Endodermal cell (in vitro differentiated cells): ENCODE measurements at places on chromosomes 2 and 18. TPM values are rescaled to one million over a fixed set of nuclear protein-coding genes. Genes with fewer than 3 reads are reported as not detected.
A peak's percentile ranks its signal among the peaks of the same experiment; 100 is the strongest.

The PLA2R1 gene
- 1.8 and 2.2 TPM in 2 replicates for total RNA-seq

DNA sequence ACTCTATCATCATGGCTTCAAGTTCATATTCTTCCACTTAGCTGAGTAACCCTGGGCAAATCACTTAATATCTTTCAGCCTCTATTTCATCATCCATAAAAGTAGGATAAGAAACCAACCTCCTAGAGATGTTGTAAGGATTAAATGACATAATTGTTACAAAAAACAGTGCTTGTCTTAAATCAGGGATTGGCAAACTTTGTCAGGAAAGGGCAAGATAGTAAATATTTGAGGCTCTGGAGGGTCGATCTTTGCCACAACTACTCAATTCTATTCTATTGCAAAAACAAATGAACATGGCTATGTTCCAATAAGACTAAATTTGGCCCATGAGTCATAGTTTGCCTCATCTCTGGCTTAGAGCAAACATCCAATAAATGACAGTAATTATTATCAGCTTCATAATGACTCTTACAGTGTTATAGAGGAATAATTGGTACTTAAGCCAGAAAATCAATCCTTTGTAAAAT is 184.7 kb downstream of the SATB2 start:
- no peak overlapping the region for H3K27ac ChIP-seq
- H3K36me3 ChIP-seq, result no peaks in the 10 kb centered on the region
- DNase-seq, result no peak
- H3K27me3 ChIP-seq, result no peaks in the 10 kb centered on the region
- H3K4me1 ChIP-seq, result no peaks in the 10 kb centered on the region

DNA sequence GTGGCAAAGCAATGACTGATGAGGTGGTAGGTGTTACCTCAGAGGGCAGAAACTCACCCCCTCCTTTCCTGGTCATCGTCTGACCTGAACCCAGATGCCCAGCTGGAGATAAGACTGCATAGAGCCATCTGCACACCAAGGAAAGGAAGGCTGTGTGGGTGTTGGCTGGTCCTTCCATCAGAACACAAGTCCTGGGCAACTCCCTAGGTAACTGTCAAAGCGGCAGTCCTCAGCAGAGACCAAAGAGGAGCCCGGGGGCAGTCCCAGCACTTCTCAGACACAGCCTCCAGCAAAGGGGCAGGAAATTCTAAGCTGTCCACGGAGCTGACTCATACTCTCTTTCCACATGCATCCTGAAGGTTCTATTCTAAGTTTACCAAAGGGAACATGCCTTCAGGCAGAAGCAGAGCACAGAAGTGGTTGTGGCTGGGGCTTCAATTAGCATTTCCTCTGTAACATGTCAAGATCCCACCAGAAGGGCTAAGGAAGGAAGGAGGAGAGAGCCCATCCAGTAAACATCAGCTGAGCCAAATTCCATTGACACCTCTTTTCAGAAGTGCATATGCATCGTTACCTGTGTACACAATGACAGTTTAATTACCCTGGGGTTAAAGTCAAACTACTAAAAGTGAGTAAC is 54.7 kb downstream of the SPRED2 start:
- peak overlapping the region; percentile 9 for H3K4me3 ChIP-seq
- peak; percentile 64 for DNase-seq
- H3K27ac ChIP-seq, result no peak overlapping the region
- peaks cover 38% of the 10 kb centered on the region for H3K4me1 ChIP-seq
- H3K36me3 ChIP-seq, result peaks cover 52% of the 10 kb centered on the region
- H3K27me3 ChIP-seq, result no peaks in the 10 kb centered on the region

The DSG4 gene
- total RNA-seq, result not detected in 2 replicates

The AMER3 gene
- 1.2 and 2.3 TPM in 2 replicates for total RNA-seq

DNA sequence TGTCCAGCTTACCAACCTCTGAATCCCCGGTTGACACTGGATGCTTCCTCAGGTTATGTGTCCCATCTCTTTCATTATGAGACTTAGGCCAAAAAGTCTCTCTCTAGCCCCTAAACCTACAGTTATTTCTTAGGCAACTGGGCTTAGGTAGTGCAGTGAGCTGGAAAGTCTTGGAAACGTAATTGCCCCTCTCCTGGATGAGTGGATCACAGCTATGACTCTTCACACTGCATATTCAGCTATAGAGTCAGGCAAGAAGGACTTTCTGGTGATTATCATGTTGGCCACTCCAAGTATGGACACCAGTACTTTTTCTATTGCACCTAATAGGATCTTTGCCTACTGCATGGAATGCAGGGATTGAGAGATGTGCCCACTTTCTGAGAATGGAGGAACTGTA is 458.3 kb upstream of the CELF4 start:
- DNase-seq, result no peak
- no peak overlapping the region for H3K4me3 ChIP-seq
- H3K4me1 ChIP-seq, result peaks cover 5% of the 10 kb centered on the region
- H3K27ac ChIP-seq, result no peak overlapping the region
- H3K27me3 ChIP-seq, result no peaks in the 10 kb centered on the region

- H3K4me1 ChIP-seq, result no peaks in the 10 kb centered on the region
- H3K36me3 ChIP-seq, result peaks cover 100% of the 10 kb centered on the region
- H3K4me3 ChIP-seq, result no peak overlapping the region
- H3K27me3 ChIP-seq, result no peaks in the 10 kb centered on the region
- no peak for DNase-seq
Observed at GRCh38 chr2:11624893-11625292, 45.1 kb downstream of the NTSR2 start.

The CD302 gene
- total RNA-seq, result 2.3 to 2.7 TPM (median 2.7 TPM) in 3 replicates

DNA sequence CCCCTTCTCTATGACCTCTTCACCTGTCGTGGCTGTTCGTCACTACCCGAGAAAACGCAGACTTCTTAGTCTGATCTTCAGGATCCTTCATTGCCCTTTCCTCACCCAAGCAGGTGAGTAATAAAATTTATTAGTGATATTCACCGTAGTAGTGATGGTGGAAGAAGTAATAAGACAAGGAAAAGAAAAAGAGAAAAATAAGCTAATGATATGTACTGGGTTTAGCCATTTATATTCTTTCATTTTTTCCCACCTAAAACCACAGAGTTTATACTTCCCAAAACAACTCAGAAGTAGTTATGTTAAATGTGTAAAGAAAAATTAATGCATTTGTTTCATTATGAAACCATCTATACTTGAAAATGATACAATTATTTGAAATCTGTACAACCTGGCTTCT is 19.7 kb downstream of the GYPC start:
- no peak overlapping the region for H3K27ac ChIP-seq
- DNase-seq, result no peak

The CIB4 gene
- not detected in 3 replicates for total RNA-seq

DNA sequence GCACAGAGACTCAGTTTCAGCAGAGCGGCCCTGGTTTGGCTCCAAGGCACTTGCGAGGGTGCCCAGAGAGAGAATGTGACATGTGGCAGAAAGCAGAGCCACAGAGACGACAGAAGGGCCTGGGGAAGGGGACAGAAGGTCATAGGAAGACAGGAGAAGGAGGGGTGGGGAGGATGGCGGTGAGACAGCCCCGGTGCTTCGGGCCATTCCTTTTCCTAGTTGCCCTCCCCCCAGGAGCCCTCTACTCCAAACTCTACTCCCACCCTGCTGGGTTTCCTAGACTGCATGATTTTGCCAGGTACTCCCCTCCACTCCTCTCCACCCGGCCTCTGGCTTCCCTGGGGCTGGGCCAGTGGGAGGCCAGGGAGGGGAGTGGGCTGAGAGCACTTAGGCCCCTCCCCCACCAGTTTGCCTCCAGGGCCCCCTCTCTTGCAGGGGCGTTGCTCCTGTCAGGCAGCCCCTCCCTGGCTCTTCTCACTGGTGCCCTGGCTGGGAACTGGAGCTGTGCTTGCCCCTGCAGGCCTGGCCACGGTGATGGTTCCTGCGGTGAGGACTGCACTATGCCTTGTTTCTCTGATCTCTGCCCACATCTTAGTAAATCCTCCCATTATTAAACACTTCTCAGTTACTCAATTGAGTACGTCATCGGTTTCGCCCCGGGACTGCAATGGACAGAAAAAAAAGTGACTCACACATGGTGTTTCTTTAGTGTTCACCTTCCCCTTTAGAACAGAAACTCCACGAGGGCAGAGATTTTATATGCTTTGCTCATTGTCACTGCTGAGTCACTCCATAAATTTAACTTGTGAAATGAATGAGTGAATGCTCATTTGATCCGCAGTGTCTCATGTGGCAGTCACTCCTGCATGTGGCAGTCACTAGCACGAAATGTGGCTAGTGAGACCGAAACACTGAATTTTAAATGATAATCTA is 58.7 kb upstream of the SP3 start:
- DNase-seq, result peak; percentile 86
- H3K4me1 ChIP-seq, result peaks cover 19% of the 10 kb centered on the region
- no peaks in the 10 kb centered on the region for H3K27me3 ChIP-seq
- H3K4me3 ChIP-seq, result peak overlapping the region; percentile 6

GRCh38 chr2:214075456-214075855 is 335.4 kb upstream of the VWC2L start:
- H3K4me3 ChIP-seq, result no peak overlapping the region
- DNase-seq, result no peak
- H3K27me3 ChIP-seq, result no peaks in the 10 kb centered on the region
- H3K4me1 ChIP-seq, result no peaks in the 10 kb centered on the region

The MTLN gene
- total RNA-seq, result 26.5 to 35.5 TPM (median 28.2 TPM) in 3 replicates

The GPR55 gene
- 5.6 and 7.5 TPM in 2 replicates for total RNA-seq

GRCh38 chr2:233832414-233832813 is 21.9 kb downstream of the HJURP start:
- no peaks in the 10 kb centered on the region for H3K27me3 ChIP-seq
- H3K36me3 ChIP-seq, result peaks cover 24% of the 10 kb centered on the region
- H3K4me3 ChIP-seq, result no peak overlapping the region
- DNase-seq, result no peak
- no peak overlapping the region for H3K27ac ChIP-seq

The CYRIA gene
- 1.4 and 2.5 TPM in 2 replicates for total RNA-seq

The TBR1 gene
- total RNA-seq, result 1.2 to 5.7 TPM (median 2.0 TPM) in 3 replicates

GRCh38 chr2:153299809-153300208 is 178.8 kb downstream of the RPRM start:
- no peak overlapping the region for H3K27ac ChIP-seq
- H3K27me3 ChIP-seq, result no peaks in the 10 kb centered on the region
- no peaks in the 10 kb centered on the region for H3K4me1 ChIP-seq
- DNase-seq, result no peak
- no peak overlapping the region for H3K4me3 ChIP-seq
- no peaks in the 10 kb centered on the region for H3K36me3 ChIP-seq

- H3K36me3 ChIP-seq, result no peaks in the 10 kb centered on the region
- H3K4me1 ChIP-seq, result no peaks in the 10 kb centered on the region
- H3K27me3 ChIP-seq, result peaks cover 53% of the 10 kb centered on the region
- no peak overlapping the region for H3K27ac ChIP-seq
- no peak overlapping the region for H3K4me3 ChIP-seq
- no peak for DNase-seq
Observed at GRCh38 chr2:72933646-72934151, 16.4 kb downstream of the EMX1 start.

GRCh38 chr2:210568108-210568507 is 11.7 kb downstream of the CPS1 start:
- no peaks in the 10 kb centered on the region for H3K36me3 ChIP-seq
- DNase-seq, result no peak
- no peak overlapping the region for H3K4me3 ChIP-seq
- peaks cover 14% of the 10 kb centered on the region for H3K27me3 ChIP-seq
- H3K27ac ChIP-seq, result no peak overlapping the region

The DPP10 gene
- 17.3 to 21.3 TPM (median 19.2 TPM) in 3 replicates for total RNA-seq

DNA sequence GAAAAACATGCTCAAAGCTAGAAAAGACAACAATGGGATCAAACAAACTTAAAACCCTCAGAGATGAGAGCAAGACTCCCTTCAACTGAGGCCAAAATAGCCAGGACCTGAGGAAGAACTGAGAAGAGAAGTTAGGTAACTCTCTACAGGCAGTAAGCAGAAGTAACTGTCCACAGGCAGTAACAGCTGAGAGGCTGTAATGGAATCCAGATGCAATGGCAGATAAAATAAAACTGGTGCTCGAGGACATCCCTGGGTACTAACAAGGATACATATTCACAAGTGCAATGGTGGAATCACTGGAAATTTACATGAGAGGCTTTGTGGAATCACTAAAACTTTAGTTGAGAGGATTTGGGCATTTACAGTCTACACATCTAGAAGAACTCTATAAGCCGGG is 30.4 kb upstream of the C2orf66 start:
- no peaks in the 10 kb centered on the region for H3K27me3 ChIP-seq
- H3K36me3 ChIP-seq, result peaks cover 90% of the 10 kb centered on the region
- H3K4me3 ChIP-seq, result no peak overlapping the region
- no peaks in the 10 kb centered on the region for H3K4me1 ChIP-seq

The ASXL3 gene
- 0.29 to 0.71 TPM (median 0.45 TPM) in 3 replicates for total RNA-seq

DNA sequence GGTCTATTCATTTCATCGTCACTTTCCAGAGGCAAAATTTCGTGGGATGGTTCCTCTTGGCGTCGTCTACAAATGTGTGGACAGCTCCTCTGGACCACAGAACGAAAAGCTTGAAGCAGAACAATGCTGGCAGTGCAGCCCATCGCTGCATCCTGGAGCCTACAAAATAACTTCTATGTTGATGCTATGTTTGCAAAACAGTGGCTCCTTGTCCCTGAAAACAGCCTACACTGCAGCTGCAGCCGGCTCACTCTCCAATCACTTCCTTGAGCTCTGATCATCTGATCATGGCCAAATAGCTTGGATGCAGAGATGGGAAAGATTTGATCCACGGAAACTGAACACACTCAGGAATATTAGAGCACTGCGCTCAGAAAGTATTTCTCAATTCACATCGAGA is 60.0 kb downstream of the DOCK10 start:
- no peak overlapping the region for H3K27ac ChIP-seq
- DNase-seq, result no peak
- H3K27me3 ChIP-seq, result no peaks in the 10 kb centered on the region
- H3K36me3 ChIP-seq, result no peaks in the 10 kb centered on the region
- H3K4me3 ChIP-seq, result no peak overlapping the region

- H3K36me3 ChIP-seq, result no peaks in the 10 kb centered on the region
- H3K4me3 ChIP-seq, result no peak overlapping the region
- H3K27ac ChIP-seq, result no peak overlapping the region
- no peak for DNase-seq
- H3K4me1 ChIP-seq, result no peaks in the 10 kb centered on the region
Observed at GRCh38 chr2:133509777-133510176, 58.5 kb downstream of the NCKAP5 start.

The CLEC4F gene
- not detected in 2 replicates for total RNA-seq

The INHBB gene
- not detected in 2 replicates for total RNA-seq

The TCF23 gene
- not detected in 3 replicates for total RNA-seq

DNA sequence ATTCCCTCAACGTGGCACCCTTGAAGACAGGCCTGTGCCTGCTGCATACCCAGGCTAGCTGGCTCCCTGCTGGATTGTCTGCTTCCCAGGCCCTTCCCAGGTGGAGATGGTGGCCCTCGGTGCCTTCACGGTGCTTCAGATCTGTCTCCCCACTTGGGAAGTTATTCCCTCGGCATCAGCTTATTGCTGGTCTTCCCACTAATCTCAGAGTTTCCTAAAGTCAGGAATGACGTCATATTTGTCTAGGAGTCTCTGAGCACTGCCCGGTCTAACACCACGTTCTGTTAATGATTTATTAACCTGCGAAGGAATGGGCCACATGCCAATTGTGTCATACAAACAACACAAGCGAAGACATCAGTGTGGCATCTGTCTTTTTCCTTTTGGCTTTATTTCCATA is 269.8 kb upstream of the ID2 start:
- H3K4me1 ChIP-seq, result no peaks in the 10 kb centered on the region
- no peak overlapping the region for H3K27ac ChIP-seq
- H3K4me3 ChIP-seq, result no peak overlapping the region
- no peak for DNase-seq
